ENCODE measurements at places on chromosomes 3 and 15. TPM values are rescaled to one million over a fixed set of nuclear protein-coding genes. Genes with fewer than 3 reads are reported as not detected.

The ZMYND10 gene
- polyA plus RNA-seq, result 0.79 TPM

The DNAH12 gene
- 0.31 TPM for polyA plus RNA-seq

The CYP8B1 gene
- not detected for polyA plus RNA-seq

The UBR1 gene
- polyA plus RNA-seq, result 30.1 TPM

The CCDC174 gene
- 20.4 TPM for polyA plus RNA-seq

The KBTBD13 gene
- 2.3 TPM for polyA plus RNA-seq

The CCDC54 gene
- polyA plus RNA-seq, result 3.8 TPM

The ROBO1 gene
- 64.2 TPM for polyA plus RNA-seq

The PCSK6 gene
- polyA plus RNA-seq, result 13.8 TPM

The GOLGA6L7 gene
- polyA plus RNA-seq, result 0.56 TPM

The FBXW12 gene
- 0.20 TPM for polyA plus RNA-seq

The TNFAIP8L3 gene
- 3.2 TPM for polyA plus RNA-seq

The SLC22A14 gene
- 0.11 TPM for polyA plus RNA-seq

The OXTR gene
- polyA plus RNA-seq, result 8.0 TPM
